ENCODE measurements at places on chromosomes 7 and 10. TPM values are rescaled to one million over a fixed set of nuclear protein-coding genes. Genes with fewer than 3 reads are reported as not detected.
A peak's percentile ranks its signal among the peaks of the same experiment; 100 is the strongest.

- no peak for DNase-seq
These were observed 287.0 kb downstream of the TCF7L2 start for GRCh38 chr10:113236998-113237397.

GRCh38 chr7:91866599-91867148 lies 13.8 kb downstream of the MTERF1 start:
- DNase-seq = no peak

DNA sequence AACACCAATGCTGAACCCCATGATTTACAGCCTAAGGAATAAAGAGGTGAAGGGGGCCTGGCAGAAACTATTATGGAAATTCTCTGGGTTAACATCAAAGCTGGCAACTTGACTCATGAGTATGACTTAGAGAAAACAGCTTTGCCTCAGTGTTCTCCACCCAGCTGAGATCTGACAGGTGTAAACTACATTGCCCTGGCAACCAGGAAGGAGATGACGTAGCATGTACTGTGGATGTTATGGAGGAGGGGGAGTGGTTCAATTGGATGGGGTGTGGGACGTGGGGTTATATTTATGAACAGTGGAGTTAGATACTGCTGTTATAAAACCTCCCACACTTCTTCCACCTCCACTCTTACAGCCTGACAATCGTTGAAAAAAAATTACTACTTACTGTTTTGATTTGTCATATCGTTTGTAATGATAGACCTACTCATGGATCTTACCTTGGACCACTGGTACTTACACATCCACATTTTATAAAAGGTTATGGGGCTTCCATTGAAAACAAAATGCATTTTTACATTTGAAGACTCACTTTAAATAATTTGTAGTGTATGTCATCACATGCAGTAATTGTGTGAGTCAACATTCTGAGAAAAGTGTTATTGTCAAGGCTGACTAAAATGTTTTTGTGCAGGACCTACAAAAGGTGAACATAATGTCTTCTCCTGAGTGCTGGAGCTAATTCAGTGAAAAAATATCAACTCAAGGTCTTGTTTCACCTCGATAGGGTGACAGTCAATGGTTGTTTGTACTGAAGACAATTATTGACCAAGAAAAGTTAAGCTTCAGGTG lies 6.4 kb downstream of the OR2F1 start:
- DNase-seq = no peak

DNA sequence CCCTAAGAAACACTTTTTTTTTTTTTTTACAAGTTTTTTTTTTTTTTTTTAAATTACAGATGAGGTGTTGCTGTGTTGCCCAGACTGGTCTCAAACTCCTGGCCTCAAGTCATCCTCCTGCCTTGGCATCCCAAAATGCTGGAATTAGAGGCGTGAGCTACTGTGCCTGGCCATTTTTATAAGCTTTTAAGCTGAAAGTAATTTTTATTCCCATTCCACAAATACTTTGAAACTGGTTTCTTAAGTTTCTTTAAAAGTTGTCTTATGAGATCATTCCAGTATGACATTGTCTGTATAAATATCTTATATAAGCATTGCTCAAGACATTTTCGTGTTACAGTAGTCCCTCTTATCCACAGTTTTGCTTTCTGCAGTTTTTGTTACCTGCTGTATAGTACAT lies 61.4 kb upstream of the CYP26C1 start:
- DNase-seq = no peak

GRCh38 chr7:150855046-150855445 lies 2.7 kb downstream of the AOC1 start:
- DNase-seq = no peak

GRCh38 chr7:73742753-73743641 lies 4.4 kb upstream of the ABHD11 start:
- DNase-seq = no peak

DNA sequence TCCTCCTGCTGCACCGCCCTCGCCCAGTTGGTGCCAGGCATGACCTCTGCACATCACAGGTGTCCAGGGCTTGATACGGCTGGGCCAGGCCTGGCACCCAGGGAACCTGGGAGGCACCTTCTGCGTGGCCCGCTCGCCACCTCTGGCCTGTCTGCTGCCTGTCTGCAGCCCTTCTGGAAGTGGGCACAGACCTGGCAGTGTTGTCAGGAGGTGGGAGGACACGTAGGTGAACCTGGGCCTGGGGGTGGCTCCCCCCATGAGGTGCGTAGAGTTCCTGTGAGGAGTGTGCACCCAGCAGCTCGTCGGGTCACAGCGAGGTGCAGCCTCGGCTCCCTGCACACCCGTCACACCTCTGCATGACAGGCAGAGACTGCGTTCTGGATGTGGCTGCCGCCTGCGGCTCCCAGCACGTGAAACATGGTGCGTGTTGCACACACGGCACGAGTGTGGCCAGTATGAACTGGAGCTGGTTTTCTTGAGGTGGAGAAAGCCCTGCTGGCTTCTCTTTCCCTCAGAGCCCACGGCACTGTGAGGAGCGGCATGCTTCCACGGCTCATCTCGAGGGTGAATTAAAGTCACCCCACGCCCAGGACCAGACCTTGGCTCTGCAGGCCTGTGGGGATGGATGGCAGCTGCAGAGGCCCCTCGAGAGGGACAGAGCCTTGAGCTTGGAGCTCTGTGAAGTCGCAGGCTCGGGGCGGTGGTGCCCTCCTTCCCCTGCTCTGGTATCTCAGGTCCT lies 24.8 kb downstream of the INPP5A start:
- no peak for DNase-seq

- DNase-seq = peak; percentile 61
These were observed 949 bp upstream of the CLIP2 start for GRCh38 chr7:74288034-74288881.

DNA sequence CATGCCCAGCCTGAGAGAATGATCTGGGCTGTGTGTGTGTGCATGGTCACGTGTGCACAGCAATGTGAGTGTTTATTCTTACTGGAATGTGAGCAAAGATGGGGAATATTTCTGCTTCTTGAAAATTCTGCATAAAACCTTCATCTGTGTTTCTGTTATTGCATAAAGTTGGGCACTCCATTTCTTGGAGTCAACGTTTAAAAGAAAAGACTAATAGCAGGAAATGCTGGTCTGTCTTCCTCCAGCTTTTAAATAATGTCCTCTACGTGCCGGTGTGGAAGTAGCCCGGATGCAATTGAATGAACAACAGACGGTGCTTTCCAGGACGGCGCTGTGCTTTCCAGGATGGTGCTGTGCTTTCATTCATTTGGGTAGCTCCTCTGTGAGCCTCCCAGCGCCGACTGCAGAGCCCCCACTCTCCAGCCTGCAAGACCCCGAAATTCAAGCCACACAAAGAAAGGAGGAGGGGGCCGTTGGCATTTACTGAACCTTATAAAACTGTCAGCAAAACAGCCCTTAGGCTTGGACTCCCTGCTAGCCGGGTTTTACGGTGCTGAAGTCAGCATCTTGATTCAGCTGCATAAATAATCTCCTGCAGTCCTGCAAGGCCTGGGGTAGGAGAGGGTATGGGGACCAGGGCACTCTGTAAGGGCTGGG lies 158.2 kb upstream of the PRKCQ start:
- peak; percentile 27 for DNase-seq

DNA sequence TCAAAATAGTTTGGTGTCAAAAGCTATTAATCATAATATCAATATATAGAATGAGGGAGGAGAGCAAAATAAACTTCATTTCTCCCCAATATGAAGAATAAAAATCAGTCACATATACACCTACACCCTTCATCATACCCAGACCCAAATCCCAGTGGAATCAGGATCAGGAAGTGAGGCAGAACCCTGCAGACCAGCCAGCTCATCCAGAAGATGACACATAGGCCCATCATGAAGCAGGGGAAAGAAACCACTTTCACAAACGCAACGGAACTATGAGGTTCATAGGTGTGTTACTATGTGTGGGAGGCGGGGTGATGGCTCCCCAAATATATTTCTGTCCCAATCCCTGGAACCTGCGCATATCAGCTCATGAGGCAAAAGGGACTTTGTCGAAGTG lies 89.0 kb downstream of the RSU1 start:
- DNase-seq = no peak

DNA sequence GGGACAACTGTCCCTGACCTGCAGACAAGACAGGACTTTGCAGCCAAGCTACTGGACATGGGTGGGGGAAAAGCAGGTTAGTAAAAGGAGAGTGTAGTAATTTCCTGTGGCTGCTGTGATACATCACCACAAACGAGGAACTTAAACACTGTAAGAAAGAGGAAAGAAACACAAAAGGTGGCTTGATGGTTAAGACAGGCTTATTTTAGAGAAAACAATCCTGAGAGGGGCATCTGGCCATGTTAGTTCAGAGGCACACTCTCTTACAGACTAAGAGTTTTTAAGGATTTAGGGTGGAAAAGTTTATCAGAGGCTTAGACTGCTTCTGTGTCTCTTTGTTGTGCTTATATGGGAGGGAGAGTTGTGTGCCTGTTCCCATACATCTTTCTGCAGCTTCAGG lies 667.0 kb downstream of the TYW1 start:
- no peak for DNase-seq

GRCh38 chr7:31642681-31643115 lies 44.3 kb upstream of the PPP1R17 start:
- peak; percentile 50 for DNase-seq

DNA sequence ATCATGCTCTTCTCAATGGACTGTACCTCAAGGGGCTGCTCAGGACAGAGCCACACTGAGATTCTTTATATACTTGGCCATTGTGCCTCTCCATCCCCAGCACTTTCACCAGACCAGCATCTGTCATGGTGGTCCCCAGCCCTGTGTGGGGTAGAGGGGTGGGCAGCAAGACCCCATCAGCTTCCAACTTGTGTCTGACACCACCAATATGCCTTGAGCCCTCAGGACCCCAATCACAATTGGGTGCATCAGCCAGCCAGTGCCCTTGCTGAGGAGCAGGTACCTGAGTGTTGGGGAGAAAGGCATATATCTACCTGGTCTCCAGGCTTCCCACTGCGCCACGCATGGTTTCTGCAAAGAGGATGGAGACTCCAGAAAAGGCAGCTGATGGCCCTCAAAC lies 56.3 kb downstream of the GRID1 start:
- no peak for DNase-seq

DNA sequence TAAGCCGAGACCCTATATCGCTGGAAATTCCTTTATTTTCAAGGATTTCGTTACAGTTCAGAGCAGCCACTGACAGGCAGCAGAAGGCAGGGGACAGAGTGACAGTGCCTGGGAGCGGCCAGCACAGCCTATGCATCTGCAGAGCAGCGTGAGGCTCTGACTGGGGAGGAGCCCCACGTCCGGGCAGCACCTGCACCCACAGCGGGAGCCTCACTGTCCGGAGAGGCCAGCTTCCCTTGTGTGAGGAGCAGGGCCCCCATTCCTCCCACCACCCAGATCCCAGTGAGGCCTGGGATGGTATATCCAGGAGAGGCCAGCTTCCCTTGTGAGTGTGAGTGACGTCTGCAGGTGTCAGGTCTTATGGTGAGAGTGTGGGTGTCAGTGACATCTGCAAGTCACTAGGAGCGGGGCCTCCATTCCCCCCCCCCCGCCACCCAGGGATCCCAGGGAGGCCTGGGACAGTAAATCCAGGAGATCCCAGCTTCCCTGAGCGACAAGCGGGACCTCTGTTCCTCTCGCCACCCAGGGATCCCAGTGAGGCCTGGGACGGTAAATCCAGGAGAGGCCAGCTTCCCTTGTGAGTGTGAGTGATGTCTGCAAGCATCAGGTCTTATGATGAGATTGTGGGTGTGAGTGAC lies 259.1 kb downstream of the PTPRN2 start:
- DNase-seq = no peak

GRCh38 chr10:107085665-107086525 lies 78.6 kb downstream of the SORCS1 start:
- no peak for DNase-seq

DNA sequence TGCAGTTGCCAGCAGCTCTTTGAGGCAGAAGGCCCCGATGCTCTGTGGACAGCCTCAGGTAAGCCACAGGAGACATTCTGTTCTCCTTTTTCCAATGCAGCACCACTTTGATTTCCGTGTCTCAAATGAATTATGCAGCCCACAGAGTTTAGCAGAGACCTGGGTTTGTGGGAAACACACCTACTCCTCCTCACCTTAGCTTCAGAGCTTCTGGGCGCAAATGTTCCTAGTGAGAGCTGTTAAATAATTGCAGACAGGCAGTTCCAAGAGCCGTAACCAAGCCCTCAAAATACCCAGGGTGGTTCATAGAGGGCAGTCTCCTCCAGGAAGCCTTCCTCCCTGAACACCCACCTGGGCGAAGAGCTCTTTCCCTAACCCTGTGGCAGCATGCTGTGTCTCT lies 69.2 kb upstream of the AGK start:
- no peak for DNase-seq

DNA sequence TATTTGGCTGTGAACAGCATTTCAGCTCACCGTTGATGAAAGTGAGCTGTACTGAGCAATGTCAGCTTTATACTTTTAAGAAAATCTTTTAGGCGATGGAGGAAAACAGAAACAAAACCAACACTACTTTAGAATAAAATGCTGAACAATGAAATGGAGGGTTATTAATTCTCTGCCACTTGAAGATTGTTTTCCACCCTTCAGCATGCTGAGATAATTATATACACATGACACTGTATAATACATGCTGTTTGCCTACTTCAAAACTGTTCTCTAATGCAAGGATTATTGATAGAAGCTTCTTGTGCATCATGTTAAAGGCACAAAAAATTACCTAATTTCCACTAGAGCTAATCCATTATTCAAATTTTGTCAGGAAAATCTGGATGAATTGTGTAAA lies 66.8 kb downstream of the CACNA2D1 start:
- no peak for DNase-seq

DNA sequence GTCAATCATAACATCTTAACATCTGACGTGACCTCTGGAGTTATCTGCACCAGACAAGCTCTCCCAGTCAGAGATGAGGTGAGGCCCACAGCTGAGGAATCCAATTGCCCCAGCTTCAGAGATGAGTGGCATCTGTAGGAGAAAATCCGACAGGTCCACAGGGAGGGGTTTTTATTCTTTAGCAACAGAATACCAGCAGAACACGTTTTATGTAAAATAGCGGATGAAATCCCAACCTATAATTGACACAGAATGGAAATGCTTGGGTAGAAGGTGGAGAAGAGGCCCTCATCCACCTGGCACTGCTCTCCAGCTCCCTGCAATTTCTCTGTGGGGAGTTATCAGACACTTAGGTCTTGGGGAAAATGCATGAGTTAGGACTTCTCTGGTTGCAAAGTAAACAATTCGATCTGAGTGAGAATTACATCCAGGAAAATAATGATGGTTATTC lies 144.2 kb upstream of the NRP1 start:
- no peak for DNase-seq

The TPK1 gene
- 2.7 TPM for total RNA-seq

The PPP1R9A gene
- total RNA-seq = under 0.01 TPM

The UNCX gene
- total RNA-seq = not detected

The EVX1 gene
- not detected for total RNA-seq

The LIPF gene
- not detected for total RNA-seq

The AKR1C8 gene
- total RNA-seq = not detected

The MMS19 gene
- total RNA-seq = 73.9 TPM

The TEX47 gene
- total RNA-seq = not detected

The GPR15LG gene
- total RNA-seq = not detected

The BEND7 gene
- total RNA-seq = 0.10 TPM

The KIN gene
- 27.5 TPM for total RNA-seq

The CRCP gene
- total RNA-seq = 31.5 TPM

The IMPDH1 gene
- total RNA-seq = 63.2 TPM

All from RPMI7951 (cell line).